Left ventricle myocardium inferior (tissue), 1 donor: ENCODE measurements at places on chromosomes 5 and 9.
A peak's percentile ranks its signal among the peaks of the same experiment; 100 is the strongest.

DNA sequence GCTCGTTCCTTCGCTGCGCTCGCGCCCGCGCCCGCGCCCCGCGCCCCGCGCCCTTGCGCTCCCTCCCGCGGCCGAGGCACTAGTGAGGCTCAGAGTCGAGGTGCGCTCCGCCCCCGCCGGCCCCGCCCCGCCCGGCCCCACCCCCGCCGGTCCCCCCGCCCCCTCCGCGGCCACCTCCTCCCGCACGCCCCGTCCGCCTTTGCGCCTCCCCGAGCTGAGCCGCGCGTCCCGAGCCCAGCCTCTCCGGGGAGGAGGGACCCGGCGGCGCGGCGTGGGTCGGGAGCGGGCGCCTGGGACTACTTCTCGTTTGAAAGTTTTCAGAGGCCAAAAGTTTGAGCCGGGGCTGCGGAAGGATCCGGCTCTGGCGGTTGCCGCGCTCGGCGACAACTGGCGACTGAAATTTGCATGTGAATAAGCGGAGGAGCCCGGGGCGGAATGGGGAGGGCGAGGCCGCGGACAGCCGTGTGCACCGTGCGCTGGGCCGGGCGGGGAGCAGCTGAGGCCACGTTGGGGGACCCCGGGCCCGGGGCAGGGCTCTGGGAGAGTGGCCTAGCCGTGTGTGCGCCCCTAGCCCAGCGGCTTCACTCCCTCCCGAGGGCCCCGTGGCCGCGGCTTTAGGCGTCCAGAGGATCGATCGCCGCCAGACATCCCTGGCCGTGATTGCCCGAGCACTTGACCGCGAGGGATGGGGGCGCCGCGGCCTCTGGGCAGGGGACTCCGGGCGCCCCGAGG, at the start of gene NOTCH1:
Gene NOTCH1, minus strand, starts transcription at position 84 of the 732 bp plus-strand sequence. CDS start 262 bp downstream, outside the sequence.
- H3K4me3 ChIP-seq: peak within 1 kb of the TSS; percentile 98
- H3K27ac ChIP-seq: peak within 1 kb of the TSS; percentile 98
- H3K4me1 ChIP-seq: peaks cover 73% of the 10 kb centered on the region
- H3K36me3 ChIP-seq: no peaks in the 10 kb centered on the region

GRCh38 chr9:12457237-12457636, 235.9 kb upstream of the TYRP1 start:
- H3K4me3 ChIP-seq: no peak overlapping the region
- no peak overlapping the region for H3K27ac ChIP-seq
- DNase-seq: no peak

GRCh38 chr9:136686534-136686793, 793 bp downstream of the AGPAT2 start:
- DNase-seq: no peak
- no peaks in the 10 kb centered on the region for H3K36me3 ChIP-seq
- H3K27ac ChIP-seq: peak overlapping the region; percentile 97
- peaks cover 93% of the 10 kb centered on the region for H3K4me1 ChIP-seq

DNA sequence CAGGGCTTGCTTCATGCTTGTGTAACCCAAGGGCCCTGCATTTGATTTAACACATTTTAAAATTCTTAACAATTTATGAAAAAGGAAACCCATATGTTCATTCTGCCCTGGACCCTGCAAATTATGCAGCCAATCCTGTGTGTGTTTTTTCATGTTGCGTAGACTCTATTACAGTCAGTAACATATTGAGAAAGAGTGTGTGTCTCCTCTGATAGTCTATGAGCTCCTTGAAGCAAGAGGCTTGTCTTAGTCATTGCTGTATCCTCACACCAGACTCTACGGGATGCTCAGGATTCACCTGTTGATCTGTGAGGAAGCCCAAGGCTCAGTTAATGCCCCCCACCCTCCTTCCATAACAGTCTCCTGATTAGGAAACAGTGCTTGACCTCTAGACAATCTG, 177.3 kb upstream of the DMAC1 start:
- no peak for DNase-seq
- H3K4me3 ChIP-seq: no peak overlapping the region
- H3K36me3 ChIP-seq: no peaks in the 10 kb centered on the region
- no peaks in the 10 kb centered on the region for H3K4me1 ChIP-seq
- no peak overlapping the region for H3K27ac ChIP-seq

DNA sequence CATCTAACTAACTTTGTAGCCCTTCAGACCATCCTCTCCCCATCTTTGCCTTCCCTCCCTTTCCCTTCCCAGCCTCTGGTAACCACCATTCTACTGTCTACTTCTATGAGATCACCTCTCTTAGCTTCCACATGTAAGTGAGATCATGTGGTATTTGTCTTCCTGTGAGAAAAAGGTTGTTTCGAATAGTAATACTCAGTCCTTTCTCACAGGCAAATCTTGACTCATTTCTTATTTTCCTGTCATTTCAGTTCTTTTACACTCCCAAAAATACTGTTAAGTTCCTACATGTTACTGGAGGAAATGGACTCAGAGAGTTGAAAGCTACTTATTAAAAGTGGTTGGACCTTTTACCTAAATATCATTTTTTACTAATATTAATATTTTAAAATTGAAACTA, 82.1 kb downstream of the SLF1 start:
- no peaks in the 10 kb centered on the region for H3K27me3 ChIP-seq
- peaks cover 6% of the 10 kb centered on the region for H3K36me3 ChIP-seq
- no peak overlapping the region for H3K4me3 ChIP-seq

DNA sequence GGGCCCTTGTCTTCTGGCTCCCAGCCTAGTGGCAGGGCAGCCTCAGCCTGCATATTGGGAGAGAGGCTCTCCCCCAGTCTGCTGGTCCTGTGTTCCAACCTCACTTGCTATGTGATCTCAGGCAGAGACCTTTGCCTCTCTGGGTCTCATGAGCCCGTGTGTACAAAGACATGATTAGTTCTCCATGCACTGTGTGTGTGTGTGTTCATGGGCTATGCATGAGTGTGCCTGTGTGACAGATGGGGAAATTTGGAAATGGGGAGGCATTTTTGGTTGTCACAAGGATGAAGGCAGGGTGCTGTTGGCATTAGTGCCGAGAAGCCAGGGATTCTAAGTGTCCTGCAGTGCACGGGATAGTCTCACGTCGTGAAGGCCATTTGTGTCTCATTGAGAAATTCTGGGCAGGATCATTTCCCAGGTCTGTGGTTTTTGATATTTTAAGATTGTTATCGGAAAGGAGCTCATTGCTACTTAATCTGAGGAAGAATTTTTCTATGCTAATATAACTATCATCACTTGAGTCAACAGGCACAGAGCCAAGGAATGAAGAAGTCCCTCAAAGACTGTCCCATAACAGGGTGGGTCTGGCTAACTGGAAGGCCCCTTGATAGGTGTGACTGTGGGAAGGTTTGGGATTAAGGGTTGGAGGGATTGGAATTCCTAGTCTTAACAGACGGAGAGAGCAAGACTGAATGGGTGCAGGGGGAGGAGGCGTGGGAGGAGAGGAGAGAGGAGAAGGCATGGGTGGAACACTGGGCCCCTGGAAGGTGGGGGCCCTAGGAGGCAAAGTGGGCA, 168.5 kb downstream of the RGS3 start:
- H3K4me3 ChIP-seq: no peak overlapping the region
- DNase-seq: no peak
- peaks cover 21% of the 10 kb centered on the region for H3K4me1 ChIP-seq

DNA sequence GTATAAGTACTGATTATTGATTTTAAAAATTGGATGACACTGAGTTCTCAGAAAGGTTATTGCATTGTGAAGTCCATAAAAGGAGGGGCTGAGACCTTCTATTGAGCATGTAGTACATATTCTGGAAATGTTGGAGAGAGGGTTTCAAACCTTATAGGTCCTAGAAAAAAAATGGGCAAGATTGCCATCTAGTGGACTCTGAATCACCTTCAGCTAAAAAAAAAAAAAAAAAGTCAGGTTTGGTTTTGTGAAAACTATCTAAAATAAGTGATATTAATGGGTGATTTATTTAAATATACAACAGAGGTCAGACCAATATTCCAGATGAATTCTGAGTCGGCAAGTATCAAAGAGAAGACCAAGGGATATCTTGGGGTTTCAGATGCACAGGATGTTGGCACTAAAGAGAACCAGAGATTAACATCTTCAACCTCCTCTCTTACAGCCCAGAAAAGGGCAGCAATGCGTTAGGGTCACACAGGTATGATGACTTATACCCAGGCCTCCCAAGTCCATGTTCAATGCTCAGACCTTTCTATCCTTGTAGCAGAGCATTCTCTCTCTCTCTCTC, 109.8 kb upstream of the NMUR2 start:
- H3K4me1 ChIP-seq: peaks cover 9% of the 10 kb centered on the region
- H3K4me3 ChIP-seq: no peak overlapping the region
- no peaks in the 10 kb centered on the region for H3K27me3 ChIP-seq
- H3K36me3 ChIP-seq: no peaks in the 10 kb centered on the region
- DNase-seq: no peak

GRCh38 chr5:52560366-52560765, 227.3 kb upstream of the ITGA1 start:
- no peak overlapping the region for H3K4me3 ChIP-seq
- no peaks in the 10 kb centered on the region for H3K36me3 ChIP-seq
- no peaks in the 10 kb centered on the region for H3K27me3 ChIP-seq
- H3K27ac ChIP-seq: no peak overlapping the region
- no peak for DNase-seq
- H3K4me1 ChIP-seq: no peaks in the 10 kb centered on the region

DNA sequence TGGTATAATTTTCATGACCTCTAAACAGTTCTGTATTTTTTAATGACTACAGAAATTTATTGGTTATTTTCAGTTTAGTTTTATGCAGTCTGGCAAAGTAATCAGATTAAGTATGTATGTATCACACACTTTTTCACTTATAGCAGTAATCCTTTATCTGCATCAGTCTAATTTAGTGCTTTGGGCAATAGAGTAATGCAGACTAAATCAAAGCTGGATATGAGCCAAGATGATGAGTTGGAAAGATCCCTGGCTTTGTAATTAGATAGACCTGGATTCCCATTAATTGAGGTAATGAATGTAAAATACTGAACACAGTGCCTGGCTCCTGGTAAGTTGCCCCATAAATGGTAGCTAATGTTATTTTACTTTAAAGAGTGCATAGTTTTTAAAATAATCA, 215.4 kb upstream of the TLX3 start:
- DNase-seq: no peak
- H3K27me3 ChIP-seq: no peaks in the 10 kb centered on the region
- no peak overlapping the region for H3K27ac ChIP-seq
- no peak overlapping the region for H3K4me3 ChIP-seq
- no peaks in the 10 kb centered on the region for H3K4me1 ChIP-seq
- H3K36me3 ChIP-seq: no peaks in the 10 kb centered on the region

GRCh38 chr9:5352637-5353248, 13.1 kb upstream of the RLN1 start:
- H3K27me3 ChIP-seq: no peaks in the 10 kb centered on the region
- no peaks in the 10 kb centered on the region for H3K36me3 ChIP-seq
- H3K4me1 ChIP-seq: peaks cover 21% of the 10 kb centered on the region
- no peak for DNase-seq

DNA sequence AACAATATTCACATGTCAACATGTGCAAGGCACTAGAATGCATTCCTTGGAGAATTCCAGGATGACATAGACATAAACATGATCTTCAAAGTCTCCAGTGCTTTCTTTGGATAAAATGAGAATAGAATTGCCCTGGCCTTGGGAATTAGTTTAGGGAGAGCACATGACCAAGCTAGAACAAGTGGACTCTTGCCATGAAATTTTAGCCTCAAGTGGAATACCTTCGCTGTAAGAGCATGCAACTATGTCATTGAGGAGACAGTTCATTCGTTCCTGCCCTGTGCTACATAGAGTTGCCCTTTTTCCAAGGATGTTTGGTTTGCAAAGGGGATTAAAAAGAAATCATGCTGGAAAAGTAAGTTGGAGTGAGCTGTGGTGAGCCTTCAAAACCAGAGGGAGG, 42.7 kb downstream of the ZFAND5 start:
- no peak for DNase-seq
- H3K27ac ChIP-seq: no peak overlapping the region
- no peaks in the 10 kb centered on the region for H3K36me3 ChIP-seq
- H3K4me3 ChIP-seq: no peak overlapping the region
- no peaks in the 10 kb centered on the region for H3K4me1 ChIP-seq

GRCh38 chr5:74275171-74275992, 365.1 kb downstream of the ENC1 start:
- H3K4me3 ChIP-seq: no peak overlapping the region
- no peaks in the 10 kb centered on the region for H3K36me3 ChIP-seq
- H3K27me3 ChIP-seq: no peaks in the 10 kb centered on the region
- no peak for DNase-seq

DNA sequence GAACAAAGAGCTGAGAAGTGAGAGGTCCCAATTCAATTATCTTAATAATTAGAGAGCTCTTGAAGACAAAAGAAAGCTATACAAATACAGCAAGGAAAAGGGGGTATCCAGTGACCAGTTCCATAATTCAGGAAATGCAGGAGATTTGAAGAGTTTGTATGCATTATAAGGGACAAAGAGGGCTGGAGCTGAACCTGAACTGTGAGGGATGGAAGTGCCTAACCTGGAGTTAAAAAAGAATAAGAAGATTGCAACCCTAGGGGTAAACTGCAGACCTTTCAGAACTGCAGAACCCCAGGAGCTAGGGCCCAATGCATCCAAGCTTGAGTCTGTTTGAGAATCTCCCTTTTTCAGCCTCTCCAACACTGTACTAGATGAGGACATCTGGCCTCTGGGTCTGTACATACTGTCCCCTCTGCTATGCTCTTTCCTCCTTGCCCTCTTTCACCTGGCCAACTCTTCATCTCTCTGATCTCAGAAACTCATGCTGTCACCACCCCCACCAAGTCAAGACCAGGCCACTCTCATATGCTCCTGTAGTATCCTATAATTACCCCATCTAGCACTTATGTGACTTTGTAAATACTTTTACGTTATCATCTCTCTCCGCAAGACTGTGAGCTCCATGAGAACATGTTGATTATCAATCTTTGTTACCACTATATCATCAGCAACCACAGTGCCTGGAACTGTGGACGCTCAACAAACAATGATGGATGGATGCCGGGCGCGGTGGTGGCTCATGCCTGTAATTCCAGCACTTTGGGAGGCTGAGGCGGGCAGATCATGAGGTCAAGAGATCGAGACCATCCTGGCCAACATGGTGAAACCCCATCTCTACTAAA, 6.6 kb upstream of the PRKACG start:
- H3K4me1 ChIP-seq: peaks cover 8% of the 10 kb centered on the region
- no peaks in the 10 kb centered on the region for H3K36me3 ChIP-seq
- H3K27me3 ChIP-seq: no peaks in the 10 kb centered on the region
- DNase-seq: no peak
- no peak overlapping the region for H3K4me3 ChIP-seq

DNA sequence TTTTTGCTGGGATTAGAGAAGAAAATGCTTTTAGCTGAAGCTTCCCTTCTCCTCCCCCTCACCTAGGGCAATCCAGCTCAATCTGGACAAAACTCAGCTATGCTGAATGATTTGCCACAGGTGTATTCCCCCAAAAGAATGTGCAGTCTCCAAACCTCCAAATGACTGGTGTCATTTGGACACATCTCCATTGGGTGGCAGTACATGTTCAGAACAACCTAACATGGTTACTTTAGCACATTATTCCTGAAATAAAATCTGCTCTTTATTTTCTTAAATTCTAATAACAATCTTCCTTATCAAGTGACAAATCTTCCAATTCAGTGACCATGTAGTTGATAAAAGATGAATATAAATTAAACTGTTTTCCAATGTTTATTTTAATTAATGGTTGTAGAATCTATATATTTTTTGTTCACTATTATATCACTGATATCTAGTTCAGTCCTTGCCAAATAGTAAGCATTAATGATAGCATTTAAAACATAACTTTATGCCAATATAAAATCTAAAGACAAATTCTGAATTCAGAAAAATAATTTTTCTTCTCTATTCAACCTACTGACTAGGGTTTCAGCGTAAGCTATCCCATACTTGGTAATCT, 61.3 kb upstream of the MOCS2 start:
- H3K36me3 ChIP-seq: no peaks in the 10 kb centered on the region
- no peak overlapping the region for H3K4me3 ChIP-seq
- H3K4me1 ChIP-seq: peaks cover 32% of the 10 kb centered on the region
- DNase-seq: no peak
- H3K27ac ChIP-seq: no peak overlapping the region
